ENCODE measurements at places on chromosomes 6 and 20.

- DNase-seq = no peak
Measured at GRCh38 chr6:14670806-14671205, 553.2 kb downstream of the CD83 start.

DNA sequence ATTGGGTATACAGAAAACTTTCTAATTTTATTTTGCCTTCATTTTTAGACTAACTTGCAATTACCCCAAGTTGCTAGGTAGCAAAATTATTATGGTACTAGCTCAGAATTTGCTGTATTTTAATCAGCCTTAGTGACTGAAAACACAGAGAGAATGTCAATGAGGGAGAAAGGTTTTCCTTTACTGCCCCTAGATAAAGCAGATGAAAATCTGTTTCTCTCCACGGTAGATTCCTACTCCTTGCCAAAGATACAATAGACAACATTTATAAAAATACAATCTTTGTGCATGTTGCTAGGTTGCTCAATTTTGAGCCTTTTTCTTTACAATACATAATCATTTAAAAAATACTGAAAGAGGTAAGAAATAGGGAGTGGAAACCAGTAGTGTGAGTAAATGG is 222.2 kb downstream of the BCKDHB start:
- no peak for DNase-seq

GRCh38 chr20:56343861-56344381 is 14.9 kb upstream of the FAM210B start:
- peak; percentile 47 for DNase-seq

DNA sequence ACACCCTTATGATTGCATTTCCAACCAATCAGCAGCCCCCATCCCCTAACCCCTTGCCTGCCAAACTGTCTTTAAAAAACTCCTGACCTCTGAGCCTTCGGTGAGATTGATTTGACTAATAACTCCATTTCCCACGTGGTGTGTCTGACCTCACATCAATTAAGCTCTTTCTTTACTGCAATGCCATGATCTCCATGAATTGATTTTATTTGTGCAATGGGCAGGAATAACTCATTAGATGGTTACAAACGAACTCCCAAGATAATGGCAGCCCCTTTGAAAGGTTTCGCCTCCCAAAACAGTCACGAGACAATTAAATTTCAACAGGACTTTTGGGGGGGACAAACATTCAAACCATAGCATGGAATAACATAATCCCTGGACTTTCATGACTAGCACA is 161.2 kb downstream of the DOK5 start:
- no peak for DNase-seq

DNA sequence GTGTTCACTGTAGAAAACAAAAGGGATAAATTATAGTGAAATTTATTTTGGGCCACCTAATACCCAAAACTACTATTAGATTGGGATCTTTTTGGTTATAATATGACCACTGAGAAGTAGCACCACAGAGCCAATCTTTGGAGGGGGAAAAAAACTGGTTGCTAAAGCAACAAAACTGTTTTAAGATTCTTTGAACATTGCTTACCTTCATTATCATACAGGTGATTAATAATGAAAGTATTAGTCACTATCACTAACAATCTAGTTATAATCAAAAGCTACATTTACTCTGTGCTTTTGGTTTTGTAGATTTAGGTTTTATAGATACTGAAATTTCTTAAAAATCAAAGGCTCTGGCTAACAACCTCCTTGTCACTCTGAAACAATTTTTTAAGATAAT is 31.7 kb downstream of the STX7 start:
- no peak for DNase-seq

- no peak for DNase-seq
Measured at GRCh38 chr6:141874930-141875602, 257.7 kb upstream of the GJE1 start.

- no peak for DNase-seq
Measured at GRCh38 chr6:169388395-169389166, 134.9 kb upstream of the THBS2 start.

GRCh38 chr20:45727044-45727443 is 4.9 kb downstream of the SPINT4 start:
- no peak for DNase-seq

DNA sequence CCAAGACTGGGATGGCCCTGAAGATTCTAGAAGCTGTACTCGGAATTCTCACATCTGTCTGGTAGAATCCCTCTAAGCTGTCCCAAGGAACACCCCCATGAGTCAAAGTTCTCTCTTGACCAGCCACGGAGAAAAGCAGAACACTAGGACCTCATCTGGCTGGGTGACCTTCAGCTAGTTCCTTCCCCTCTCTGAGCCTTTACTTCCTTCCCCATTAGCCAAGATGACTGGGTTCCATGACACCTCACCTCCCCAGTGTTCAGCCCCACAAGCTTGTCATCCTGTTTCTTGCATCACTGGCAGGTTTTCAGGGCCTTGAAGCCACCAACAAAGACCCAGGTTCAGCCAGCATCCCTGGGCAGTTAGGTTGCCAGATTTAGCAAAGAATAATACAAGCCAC is 47.8 kb downstream of the MAFB start:
- no peak for DNase-seq

GRCh38 chr20:2281563-2281962 is 14.2 kb upstream of the TGM3 start:
- no peak for DNase-seq

GRCh38 chr6:30265181-30265580 is 52.0 kb upstream of the TRIM26 start:
- no peak for DNase-seq

- no peak for DNase-seq
Measured at GRCh38 chr20:38271608-38272120, 11.1 kb upstream of the KIAA1755 start.

- no peak for DNase-seq
Measured at GRCh38 chr6:105997482-105997881, 88.7 kb upstream of the PRDM1 start.

DNA sequence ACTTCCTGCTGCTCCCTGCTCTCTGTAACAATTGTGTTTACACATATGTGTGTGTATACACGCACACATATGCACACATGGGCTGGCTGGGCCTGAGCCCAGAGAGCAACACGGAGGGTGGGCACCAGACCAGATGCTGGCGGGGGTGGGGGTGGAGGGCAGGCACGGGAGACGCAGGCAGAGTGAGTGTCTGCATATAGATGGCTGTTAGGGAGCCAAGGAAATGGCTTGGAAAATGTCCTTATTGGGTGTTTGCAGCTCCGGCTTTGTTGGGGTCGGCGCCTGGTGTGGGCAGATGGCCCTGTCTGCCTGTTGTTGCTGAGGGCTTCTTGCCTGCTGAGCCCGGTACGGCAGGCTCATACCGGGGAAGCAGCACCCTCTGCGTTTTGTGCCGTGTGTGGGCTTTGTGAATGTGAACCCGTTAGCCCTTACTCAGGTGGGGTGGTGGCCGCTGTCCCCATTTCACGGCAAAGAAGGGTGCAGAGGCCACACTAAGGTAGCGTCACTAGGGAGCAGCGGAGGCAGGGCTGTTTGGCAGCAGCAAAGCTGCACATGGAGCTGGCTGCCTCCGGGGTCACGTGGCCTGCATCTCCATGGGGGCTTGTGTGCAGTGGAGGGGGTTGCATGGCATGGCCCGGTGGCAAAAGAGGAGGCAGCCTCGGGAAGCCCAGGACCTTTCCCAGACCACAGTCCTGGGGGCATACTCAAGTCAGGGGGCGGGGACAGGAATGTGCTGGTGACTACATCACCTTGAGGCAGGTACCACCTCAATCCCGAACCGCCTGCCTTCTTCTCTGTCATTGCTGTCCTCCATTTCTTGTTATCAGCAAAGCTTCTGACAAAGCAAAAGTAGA is 47.4 kb upstream of the SRF start:
- DNase-seq = no peak

- no peak for DNase-seq
Measured at GRCh38 chr6:34638834-34639736, 57.5 kb downstream of the ILRUN start.

DNA sequence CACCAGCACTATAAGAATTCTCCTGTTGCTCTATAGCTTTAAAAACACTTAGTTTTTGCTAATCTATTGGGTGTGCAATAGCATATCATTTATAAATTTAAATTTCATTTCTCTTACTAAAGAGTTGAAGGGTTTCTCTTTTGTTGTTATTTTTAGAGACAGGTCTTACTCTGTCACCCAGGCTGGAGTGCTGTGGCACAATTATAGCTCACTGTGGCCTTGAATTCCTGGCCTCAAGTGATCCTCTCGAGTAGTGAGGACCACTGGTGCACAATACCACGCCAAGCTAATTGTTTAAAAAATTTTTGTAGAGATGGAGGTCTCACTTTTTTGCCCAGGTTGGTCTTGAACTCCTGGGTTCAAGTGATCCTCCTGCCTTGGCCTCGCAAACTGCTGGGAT is 6.2 kb upstream of the WRNIP1 start:
- DNase-seq = no peak

DNA sequence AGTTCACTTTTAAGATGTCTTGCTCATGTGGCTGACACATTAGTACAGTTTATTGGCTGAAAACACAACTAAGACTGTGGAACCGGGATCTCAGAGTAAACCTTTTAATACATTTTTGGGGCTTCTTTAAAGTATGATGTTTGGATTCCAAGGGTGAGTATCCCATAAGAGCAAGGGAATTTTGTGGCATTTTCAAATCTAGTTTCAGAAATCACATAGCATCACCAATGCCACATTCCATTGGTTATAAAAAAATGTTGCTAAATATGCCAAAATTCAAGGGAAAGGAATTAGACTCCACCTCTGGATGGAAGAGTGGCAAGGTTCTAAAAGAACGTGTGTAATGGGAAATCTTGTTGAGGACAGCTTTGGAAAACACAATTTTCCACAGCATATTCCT is 338.6 kb downstream of the COL12A1 start:
- no peak for DNase-seq

DNA sequence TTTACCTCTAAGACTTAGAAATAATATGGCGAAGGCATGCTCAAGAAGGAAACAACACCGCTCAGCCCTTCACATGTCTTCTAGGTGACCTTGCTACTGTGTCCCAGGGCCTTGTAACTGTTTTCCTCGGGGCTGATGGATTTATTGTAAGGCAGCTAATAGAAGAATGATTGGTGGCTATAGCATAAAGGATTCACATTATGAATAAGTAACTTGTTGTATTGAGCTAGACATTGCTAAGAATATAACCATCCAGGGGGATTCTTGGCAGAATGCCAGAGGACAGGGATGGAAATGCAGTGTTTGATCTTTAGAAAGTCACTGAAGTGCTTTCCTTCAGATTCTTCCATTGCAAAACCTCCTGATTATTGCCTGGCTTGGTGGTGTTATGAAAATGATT is 54.9 kb downstream of the PLEKHG1 start:
- DNase-seq = no peak

GRCh38 chr6:3708540-3708939 is 43.0 kb downstream of the PXDC1 start:
- no peak for DNase-seq

- no peak for DNase-seq
Measured at GRCh38 chr20:59961423-59961822, 3.2 kb downstream of the CDH26 start.

DNA sequence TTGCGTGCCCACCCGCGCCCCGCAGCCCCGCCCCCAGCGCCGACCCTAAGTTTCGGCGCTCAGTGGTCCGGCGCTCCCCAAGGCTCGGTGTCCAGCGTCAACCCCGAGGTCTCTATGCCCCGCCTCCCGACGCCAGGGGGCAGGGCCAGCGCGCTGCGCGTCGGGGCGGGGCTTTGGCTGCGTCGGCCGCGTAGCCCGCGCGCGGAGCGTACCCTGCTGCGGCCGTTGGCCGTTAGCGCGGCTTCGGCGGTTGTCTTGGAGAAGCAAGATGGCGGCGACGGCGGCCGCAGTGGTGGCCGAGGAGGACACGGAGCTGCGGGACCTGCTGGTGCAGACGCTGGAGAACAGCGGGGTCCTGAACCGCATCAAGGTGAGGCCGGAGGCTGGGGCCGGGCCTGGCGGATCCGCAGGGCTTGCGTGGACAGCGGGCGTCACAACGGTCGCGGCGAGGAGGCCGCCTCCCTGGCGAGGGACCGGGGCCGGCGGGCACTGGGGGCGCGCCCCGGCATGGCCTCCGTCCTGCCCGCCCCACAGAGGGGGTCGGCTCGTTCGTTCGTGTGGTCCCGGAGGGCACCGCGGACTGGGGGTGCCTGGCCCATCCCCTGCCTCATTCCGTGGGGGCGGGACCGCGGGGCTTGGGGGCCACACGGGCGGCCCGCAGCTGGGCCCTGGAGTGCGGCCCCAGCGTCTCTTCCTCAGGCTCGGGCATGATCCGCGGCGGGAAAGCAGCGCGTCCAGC is at the start of gene CEP43:
TSS of gene CEP43 (plus strand) at position 253 of the 739 bp plus-strand sequence. CDS start at position 269, 16 bp downstream.
- peak; percentile 98 for DNase-seq

DNA sequence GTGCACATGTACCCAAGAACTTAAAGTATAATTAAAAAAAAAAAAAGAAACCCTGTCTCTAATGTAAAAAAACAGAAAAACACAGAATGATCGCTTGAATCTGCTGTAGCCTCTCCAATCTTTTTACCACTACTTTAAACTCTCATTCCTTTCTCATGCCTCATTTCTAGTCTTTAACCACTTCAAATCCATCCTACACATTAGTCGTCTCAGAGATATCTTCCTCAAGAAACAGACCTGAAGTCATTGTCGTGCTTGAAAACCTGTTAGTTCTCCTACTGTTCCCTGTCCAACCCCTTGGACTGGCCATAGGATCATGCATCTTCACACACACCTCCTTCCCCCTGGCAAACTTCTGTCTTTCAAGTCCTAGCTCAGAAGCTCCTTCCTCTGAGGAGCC is 112.1 kb upstream of the BCLAF1 start:
- DNase-seq = no peak

- DNase-seq = no peak
Measured at GRCh38 chr20:54048481-54048880, 21.9 kb downstream of the BCAS1 start.

DNA sequence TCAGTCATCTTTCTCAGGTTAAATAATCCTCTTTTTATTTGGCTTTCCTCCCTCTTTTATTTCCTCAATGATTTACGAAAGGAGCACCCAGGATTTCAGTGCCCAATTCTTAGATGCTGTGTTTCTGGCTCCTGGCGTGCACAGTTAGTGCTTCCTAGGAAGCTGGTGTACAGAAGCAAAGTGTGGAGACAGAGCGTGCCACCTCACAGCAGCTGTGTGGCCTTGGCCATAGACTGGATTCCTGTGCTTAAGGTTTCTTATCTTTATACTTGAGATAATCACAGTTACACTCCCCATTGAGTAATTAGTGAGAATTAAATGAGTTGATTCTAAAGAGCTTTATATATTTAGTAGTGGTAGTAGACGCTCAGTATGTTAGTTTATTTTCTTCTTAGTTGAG is 39.7 kb upstream of the GJA1 start:
- DNase-seq = no peak

DNA sequence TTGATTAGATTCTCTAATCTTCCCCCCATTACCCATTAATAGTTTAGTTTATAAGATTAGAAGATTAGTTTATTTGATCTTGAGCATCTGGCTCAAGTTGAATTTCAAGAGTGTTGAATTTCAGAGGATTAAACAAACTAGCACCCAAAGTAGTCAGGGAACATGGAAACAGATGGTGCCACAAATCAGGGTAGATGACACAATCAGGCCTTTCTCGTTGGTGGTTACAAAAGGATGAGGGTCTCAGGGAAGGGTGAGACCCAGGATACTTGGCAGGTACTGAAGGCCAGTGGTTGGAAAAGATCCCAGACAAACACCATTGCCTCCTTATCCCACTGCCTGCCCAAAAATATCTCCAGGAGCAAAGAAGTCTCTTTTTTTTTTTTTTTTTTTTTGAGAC is 29.5 kb upstream of the ADGRF1 start:
- no peak for DNase-seq

- no peak for DNase-seq
Measured at GRCh38 chr6:22925304-22925835, 356.0 kb downstream of the HDGFL1 start.

GRCh38 chr6:148193063-148193680 is 149.5 kb upstream of the SASH1 start:
- DNase-seq = no peak
